ENCODE measurements at places on chromosomes 12 and 14.

GRCh38 chr14:93107453-93107852, 8.3 kb downstream of the ITPK1 start:
- no peak for DNase-seq

DNA sequence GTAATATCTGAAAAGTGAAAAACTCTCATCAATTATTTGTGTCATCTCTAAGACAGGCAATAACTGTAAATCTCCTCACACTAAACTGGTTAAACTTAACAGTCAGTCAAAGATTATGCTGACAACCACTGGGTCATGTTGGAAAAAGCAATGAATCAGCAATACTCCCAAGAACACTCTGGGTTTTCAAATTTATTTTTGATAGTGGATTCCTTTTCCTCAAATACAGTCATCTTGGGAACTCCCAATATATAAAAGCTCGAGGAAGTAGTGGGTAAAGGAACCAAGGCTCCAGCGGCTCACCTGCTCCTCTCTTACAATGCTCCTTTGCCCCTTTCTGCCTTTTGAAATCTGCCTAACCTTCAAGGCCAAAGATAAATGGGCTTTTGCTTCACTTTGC, 70.0 kb downstream of the ARMH4 start:
- DNase-seq: no peak

DNA sequence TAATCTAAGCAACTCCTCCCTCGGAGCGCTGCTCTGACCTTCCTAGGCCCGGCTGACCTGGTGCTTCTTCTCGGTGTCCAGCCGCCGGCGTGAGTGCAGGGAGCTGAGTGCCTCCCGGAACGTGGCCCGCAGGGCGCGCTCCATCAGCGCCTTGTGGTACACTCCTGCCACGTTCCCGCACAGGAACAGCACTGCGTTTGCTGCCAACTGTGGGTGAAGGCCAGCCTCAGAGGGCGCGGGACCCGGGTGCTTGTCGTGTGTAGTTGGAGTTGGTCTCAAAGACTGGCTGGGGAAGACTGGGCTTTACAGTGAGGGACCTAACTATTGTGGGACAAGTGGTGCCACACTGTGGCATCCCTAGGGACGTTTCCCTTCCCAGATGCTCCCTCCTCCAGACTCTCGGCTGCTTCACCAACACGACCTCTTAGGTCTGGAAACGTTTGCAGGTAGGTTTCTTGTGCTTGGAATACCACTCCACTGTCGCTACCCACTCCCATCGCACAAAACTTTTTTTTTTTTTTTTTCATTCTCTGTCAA, 3.1 kb downstream of the ADCY4 start:
- no peak for DNase-seq

DNA sequence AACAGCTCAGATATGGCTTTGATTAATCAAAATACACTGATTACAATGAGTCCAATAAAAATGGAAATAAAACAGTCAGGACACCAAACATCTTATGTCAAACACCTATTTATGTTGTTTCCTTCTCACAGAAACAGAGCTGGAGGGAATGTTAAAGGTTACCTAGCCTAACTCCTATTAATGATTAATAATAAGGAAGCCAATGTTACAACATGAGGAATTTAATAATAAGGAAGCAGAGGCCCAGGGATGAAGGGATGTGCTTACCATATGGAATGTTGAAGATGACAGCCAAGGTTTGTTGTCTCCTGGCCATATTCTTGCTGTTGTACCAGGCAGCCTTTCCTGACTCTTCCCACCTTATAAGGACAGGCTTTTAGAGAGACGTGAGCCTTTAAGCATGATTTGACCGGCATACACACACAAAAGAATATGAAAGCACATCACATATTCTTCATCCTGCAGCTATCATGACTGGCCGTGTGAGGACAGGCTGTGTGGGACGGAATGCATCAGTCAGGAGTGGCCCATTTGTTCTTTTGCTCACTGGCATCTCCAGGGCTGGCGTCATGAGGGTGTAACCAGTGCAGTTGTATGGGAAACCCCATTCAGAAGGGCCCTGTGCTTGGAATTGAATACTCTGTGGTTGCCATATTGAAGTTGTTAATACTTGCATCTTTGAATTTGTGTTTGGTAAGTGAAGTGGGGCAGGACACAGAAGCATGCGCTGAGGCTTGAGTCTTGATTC, 3.1 kb upstream of the GPRC5D start:
- DNase-seq: no peak
